ENCODE measurements at places on chromosomes 12 and 14. TPM values are rescaled to one million over a fixed set of nuclear protein-coding genes. Genes with fewer than 3 reads are reported as not detected.

The PRMT5 gene
- total RNA-seq: 35.5 TPM

The KRT81 gene
- not detected for total RNA-seq

The ERBB3 gene
- total RNA-seq: 13.9 TPM

DNA sequence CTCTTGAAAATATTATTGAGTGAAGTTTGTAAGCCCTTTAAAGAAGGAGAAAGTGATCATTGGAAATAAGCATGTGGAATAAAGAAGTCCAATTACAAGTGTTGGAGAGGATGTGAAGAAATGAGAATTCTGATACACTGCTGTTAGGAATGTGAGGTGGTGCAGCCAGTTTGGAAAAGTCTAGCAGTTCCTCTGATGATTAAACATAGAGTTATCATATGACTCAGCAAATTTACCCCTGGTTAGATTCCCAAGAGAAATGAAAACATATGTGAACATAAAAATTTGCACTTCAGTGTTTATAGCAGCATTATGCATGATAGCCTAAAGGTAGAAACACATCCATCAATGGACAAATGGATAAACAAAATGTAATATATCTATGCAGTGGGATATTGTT lies 319.9 kb downstream of the AEBP2 start:
- H3K4me1 ChIP-seq: peaks cover 18% of the 10 kb centered on the region
- no peak overlapping the region for H3K4me3 ChIP-seq
- no peaks in the 10 kb centered on the region for H3K27me3 ChIP-seq
- H3K27ac ChIP-seq: no peak overlapping the region
- no peak for DNase-seq

- H3K36me3 ChIP-seq: peaks cover 69% of the 10 kb centered on the region
- H3K27me3 ChIP-seq: no peaks in the 10 kb centered on the region
- H3K4me3 ChIP-seq: no peak overlapping the region
These were observed 33.7 kb downstream of the MDM2 start for GRCh38 chr12:68841717-68842116.
